ENCODE measurements at places on chromosomes 1 and 21. TPM values are rescaled to one million over a fixed set of nuclear protein-coding genes. Genes with fewer than 3 reads are reported as not detected.

Gene CD1B
- not detected for total RNA-seq

Gene FMO5
- total RNA-seq = not detected

Gene FAM72D
- total RNA-seq = 21.0 TPM

Gene CHRM3
- not detected for total RNA-seq

Gene MEF2D
- 35.3 TPM for total RNA-seq

Gene LCA5L
- total RNA-seq = not detected

Gene ALX3
- total RNA-seq = not detected

Gene SELP
- 0.81 TPM for total RNA-seq

Gene LPAR3
- 0.81 TPM for total RNA-seq

Gene BMP8B
- total RNA-seq = 0.51 TPM

Gene PRKAA2
- not detected for total RNA-seq

Gene SLC9C2
- not detected for total RNA-seq

Gene GPR52
- 0.97 TPM for total RNA-seq

Gene PLA2G2C
- total RNA-seq = 0.59 TPM

DNA sequence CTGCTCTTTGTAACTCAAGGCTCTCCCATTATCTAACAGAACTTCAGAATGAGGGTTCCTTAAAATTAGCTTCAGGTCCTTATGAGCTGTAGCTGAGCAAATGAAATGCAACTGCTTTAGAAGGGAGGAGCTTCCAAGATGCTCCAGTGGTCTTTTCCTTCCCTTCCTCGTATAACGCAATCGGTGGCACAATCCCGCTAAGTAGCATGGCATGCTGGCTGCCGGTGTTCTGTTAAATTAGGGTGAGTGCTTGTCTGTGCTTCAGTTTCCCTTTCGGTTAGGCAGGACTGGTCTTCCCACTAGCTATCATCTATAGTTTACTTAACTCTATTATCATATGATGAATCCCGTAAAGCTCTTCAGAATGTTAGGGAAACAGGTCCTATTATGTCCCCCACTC is 917 bp downstream of the KIAA0040 start:
- DNase-seq = peak; percentile 36

GRCh38 chr1:77230051-77230450 is 10.8 kb upstream of the PIGK start:
- no peak for DNase-seq

DNA sequence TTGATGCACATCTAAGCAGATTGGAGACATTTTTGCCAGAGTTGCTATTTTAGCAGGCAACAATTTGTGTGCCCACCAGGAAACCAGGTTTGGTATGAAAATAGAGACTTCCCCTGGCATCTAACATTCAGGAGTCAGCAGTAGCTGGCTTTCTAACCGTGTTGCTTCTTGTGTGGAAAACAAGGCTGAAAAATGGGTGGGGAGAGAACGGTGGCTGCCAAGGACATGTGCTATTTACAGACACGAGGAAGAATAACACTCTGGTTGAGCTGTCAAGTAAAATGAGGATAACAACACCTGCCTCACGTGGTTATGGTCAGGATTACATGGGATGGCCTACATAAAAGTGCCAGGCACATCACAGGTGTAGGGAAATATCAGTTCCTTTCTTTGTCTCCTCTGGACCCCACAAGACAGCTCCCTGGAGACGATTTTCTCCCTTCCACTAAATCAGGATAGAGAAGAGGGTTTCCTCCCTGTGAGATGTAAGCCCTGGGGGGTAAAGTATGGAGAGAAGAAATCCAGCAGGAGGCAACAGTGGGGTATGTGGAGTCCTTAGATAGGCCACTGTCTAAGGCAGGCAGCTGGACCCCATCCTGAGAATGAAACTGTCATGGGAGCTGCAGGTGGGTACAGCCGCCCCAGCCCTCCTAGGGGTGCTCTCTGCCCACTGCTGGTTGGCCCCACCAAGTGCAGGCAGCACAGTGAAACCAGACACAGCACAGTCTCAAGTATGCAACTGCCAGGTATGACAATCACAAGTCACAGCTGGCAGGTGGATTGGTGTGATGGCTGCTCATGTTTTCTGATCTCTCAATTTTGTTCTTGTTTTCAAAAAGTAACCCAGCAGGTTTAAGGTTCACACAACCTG is 80.3 kb downstream of the TENT5C start:
- peak; percentile 13 for DNase-seq

- no peak for DNase-seq
Measured at GRCh38 chr21:31072533-31072932, 34.3 kb upstream of the KRTAP19-8 start.

GRCh38 chr1:9589144-9589718 is 520 bp downstream of the TMEM201 start:
- peak; percentile 60 for DNase-seq

GRCh38 chr1:33168556-33169289 is 13.1 kb downstream of the TRIM62 start:
- DNase-seq = no peak

GRCh38 chr1:229585338-229585737 is 26.8 kb upstream of the ABCB10 start:
- DNase-seq = no peak

DNA sequence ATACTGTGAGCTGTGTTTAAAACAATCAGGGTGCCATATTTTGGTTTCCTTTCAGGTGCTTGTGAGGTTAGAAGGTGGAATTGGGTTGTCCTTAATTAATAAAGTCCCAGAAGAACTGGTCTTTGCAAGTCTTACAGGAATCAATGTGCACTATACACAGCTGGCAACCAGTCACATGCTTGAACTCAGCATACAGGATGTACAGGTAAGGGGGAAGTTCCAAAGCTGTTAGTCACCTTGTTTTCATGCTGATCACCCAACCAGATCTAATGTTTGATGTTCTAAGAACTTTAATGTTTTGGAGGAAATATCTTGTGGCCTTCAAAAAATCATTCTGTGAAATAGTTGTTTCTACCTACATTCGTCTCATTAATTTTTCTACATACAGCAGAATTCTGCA is 156.3 kb downstream of the VPS13D start:
- peak; percentile 26 for DNase-seq

GRCh38 chr1:24890887-24891286 is 39.2 kb downstream of the RUNX3 start:
- DNase-seq = no peak

- DNase-seq = no peak
Measured at GRCh38 chr1:193356249-193356648, 169.8 kb upstream of the B3GALT2 start.

DNA sequence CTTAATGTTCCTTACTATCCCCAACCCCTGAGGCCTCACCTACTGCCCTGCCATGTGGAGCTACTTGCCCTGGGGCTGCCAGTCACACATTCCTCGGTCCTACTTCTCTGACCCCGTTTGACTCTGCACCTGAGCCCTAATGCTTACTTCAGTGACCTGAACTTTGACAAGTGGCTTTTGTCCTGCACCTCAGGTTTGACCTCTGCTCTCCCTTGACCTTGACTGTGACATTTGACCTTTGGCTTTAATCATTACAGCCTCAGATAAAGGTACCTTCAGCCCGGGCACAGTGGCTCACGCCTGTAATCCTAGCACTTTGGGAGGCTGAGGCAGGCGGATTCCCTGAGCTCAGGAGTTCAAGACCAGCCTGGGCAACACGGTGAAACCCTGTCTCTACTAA is 22.8 kb downstream of the MR1 start:
- no peak for DNase-seq

GRCh38 chr1:43850591-43851233 is 82.9 kb upstream of the ARTN start:
- no peak for DNase-seq

- DNase-seq = no peak
Measured at GRCh38 chr1:4028139-4028501, 128.0 kb upstream of the C1orf174 start.

- no peak for DNase-seq
Measured at GRCh38 chr1:22108339-22109105, 34.4 kb downstream of the WNT4 start.

DNA sequence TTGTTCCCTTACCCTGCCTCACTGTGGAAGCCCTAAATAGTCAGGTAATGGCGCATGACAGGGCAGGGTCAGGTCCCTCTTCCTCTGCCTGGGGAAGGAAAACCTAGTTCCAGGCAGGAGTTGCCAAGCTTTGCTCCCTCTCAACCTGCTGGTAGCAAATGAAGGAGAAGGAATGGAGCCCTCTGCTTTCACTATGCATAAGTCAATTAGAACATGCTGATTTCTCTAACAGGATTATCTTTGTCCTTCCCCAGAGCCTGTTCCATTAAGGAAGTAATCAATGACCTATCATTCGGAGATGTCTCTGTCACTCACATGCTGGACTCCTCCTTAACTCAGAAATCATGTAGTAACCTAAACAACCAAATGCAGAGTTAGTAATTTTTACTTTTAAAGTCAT is 161.8 kb upstream of the NFIA start:
- no peak for DNase-seq

- no peak for DNase-seq
Measured at GRCh38 chr1:153217212-153217611, at the start of gene PRR9. Gene PRR9 (plus strand): TSS chr1:153217584. CDS start chr1:153218145, 561 bp downstream.

DNA sequence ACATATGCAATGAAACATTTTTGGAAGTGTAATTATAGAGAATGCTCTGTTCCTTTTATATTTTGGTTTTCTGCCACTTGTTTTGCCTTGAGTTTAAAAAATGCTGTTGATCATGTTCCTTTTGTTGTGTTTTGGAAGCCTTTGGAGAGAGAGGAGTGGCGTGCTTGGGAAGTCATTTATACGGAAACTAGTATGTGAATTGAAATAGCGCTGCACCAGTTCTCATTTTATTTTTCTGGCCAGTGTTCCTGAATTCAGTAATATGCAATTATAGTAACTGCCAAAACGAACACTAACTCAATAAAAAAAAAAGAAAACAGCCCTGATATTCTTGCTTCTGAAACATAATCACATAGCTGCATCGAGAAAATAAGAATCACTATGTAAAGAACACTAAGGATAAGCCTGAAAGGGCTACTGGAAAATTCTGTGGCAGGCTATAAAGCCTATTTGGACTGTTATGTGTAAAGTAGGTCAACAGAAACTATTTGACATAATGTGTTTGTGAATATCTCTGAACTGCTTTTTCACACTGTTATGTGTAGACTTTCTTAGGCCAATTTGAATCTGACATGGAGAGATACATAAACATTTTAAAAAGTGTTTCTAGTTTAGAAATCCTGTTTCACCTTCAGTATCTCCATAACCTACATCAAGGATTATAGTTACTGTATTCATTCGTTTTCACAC is 742.0 kb downstream of the KCNT2 start:
- DNase-seq = no peak

- no peak for DNase-seq
Measured at GRCh38 chr1:92134331-92134730, 54.2 kb downstream of the BTBD8 start.

GRCh38 chr1:54742282-54742681 is 22.0 kb downstream of the PARS2 start:
- no peak for DNase-seq

GRCh38 chr1:178643831-178644230 is 81.2 kb upstream of the RALGPS2 start:
- no peak for DNase-seq

DNA sequence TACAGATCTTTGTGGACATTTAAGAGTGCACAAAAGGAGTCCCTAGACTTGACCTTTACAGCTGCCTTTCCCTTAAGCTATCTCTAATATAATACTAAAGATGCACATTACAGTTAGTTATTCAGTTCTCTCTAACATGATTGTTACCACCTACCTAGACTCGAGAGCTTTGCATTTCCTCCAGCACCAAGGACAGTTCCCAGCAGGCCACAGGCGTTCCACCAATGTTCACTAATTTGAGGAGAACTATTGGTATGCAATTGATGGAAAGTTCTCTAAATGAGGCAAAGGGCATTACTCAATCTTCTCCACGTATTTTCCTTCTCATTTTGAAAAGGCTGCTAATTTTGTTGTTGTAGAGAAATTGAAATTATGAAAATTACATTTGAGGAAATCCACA is 5.4 kb upstream of the NTNG1 start:
- DNase-seq = peak; percentile 18

GRCh38 chr1:46411601-46412341 is 17.7 kb downstream of the FAAH start:
- DNase-seq = peak; percentile 51
